ENCODE measurements at places on chromosomes 1 and 21.

GRCh38 chr1:235859789-235860188, 6.9 kb downstream of the LYST start:
- DNase-seq, result no peak
- H3K36me3 ChIP-seq, result no peaks in the 10 kb centered on the region
- H3K27ac ChIP-seq, result no peak overlapping the region

- H3K36me3 ChIP-seq, result no peaks in the 10 kb centered on the region
- H3K4me1 ChIP-seq, result no peaks in the 10 kb centered on the region
- no peak overlapping the region for H3K4me3 ChIP-seq
- DNase-seq, result no peak
- no peak overlapping the region for H3K27ac ChIP-seq
Measured at GRCh38 chr1:221839782-221840395, 98.0 kb upstream of the DUSP10 start.

DNA sequence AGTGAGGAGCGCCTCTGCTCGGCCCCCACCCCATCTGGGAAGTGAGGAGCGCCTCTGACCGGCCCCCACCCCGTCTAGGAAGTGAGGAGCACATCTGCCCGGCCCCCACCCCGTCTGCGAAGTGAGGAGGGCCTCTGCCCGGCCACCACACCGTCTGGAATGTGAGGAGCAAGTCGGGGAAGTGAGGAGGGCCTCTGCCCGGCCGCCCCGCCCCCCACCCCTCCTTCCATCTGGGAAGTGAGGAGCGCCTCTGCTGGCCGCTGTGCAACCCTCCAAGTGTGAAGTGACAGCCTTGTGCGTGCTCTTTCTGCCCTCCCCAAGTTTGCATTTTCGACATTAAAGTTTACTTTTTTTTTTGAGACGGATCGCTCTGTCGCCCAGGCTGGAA, 5.1 kb upstream of the ZZZ3 start:
- no peaks in the 10 kb centered on the region for H3K27me3 ChIP-seq
- H3K36me3 ChIP-seq, result peaks cover 11% of the 10 kb centered on the region
- peak overlapping the region; percentile 78 for H3K27ac ChIP-seq
- peak overlapping the region; percentile 75 for H3K4me3 ChIP-seq

- no peak overlapping the region for H3K4me3 ChIP-seq
- peaks cover 20% of the 10 kb centered on the region for H3K27me3 ChIP-seq
- no peaks in the 10 kb centered on the region for H3K36me3 ChIP-seq
- DNase-seq, result no peak
Measured at GRCh38 chr1:48196237-48196636, 26.3 kb upstream of the SLC5A9 start.

- peak; percentile 43 for DNase-seq
- peak within 1 kb of the TSS; percentile 41 for H3K4me3 ChIP-seq
- peaks cover 6% of the 10 kb centered on the region for H3K4me1 ChIP-seq
- H3K27me3 ChIP-seq, result peaks cover 97% of the 10 kb centered on the region
Measured at GRCh38 chr1:114153261-114154145, at the start of gene SYT6. SYT6 (minus strand) TSS chr1:114153869; CDS start chr1:114153772, 97 bp downstream.

- H3K27me3 ChIP-seq, result no peaks in the 10 kb centered on the region
- no peak overlapping the region for H3K4me3 ChIP-seq
- no peaks in the 10 kb centered on the region for H3K36me3 ChIP-seq
- H3K27ac ChIP-seq, result no peak overlapping the region
- H3K4me1 ChIP-seq, result peaks cover 9% of the 10 kb centered on the region
- DNase-seq, result no peak
Measured at GRCh38 chr1:213376862-213377372, 325.9 kb downstream of the RPS6KC1 start.

DNA sequence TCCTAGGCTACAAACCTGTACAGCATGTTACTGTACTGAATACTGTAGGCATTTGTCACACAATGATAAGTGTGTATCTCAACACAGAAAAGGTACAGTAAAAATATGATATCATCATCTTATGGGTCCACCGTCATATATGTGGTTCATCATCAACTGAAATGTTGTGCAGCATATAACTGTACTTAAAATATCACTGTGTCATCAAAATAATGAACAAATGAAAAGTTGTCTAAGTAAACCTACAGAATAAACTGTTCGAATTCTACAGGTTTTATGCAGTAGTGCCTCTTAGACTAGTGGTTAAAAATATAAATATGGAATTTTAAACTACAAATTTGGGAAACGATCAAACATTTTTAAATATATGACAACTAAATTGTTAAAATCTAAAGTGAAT, 328.8 kb downstream of the KCTD3 start:
- peaks cover 8% of the 10 kb centered on the region for H3K4me1 ChIP-seq
- peaks cover 41% of the 10 kb centered on the region for H3K27me3 ChIP-seq
- H3K36me3 ChIP-seq, result no peaks in the 10 kb centered on the region
- DNase-seq, result no peak

- no peak for DNase-seq
- H3K27ac ChIP-seq, result no peak overlapping the region
- H3K27me3 ChIP-seq, result no peaks in the 10 kb centered on the region
Measured at GRCh38 chr1:96641282-96641681, 80.3 kb upstream of the PTBP2 start.

DNA sequence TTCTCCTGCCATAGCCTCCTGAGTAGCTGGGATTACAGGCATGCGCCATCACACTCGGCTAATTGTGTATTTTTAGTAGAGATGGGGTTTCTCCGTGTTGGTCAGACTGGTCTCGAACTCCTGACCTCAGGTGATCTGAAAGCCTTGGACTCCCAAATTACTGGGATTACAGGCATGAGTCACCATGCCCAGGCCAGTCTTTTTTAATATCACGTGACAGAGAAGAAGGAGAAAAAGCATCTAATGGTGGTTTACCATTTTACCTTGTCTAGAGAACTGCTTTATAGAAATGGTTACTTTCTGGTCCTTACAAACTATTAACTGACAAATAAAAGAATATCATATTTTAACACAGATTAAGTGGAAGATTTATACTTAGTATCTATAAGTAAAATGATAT, 168.0 kb downstream of the PTPRC start:
- no peak overlapping the region for H3K4me3 ChIP-seq
- no peak overlapping the region for H3K27ac ChIP-seq
- no peak for DNase-seq
- H3K36me3 ChIP-seq, result peaks cover 9% of the 10 kb centered on the region
- peaks cover 5% of the 10 kb centered on the region for H3K4me1 ChIP-seq

GRCh38 chr1:63115527-63115926, 206.8 kb upstream of the FOXD3 start:
- DNase-seq, result no peak
- no peak overlapping the region for H3K4me3 ChIP-seq
- H3K27ac ChIP-seq, result no peak overlapping the region
- H3K27me3 ChIP-seq, result peaks cover 48% of the 10 kb centered on the region
- H3K36me3 ChIP-seq, result no peaks in the 10 kb centered on the region

GRCh38 chr1:175133673-175134435, 58.7 kb downstream of the KIAA0040 start:
- H3K4me1 ChIP-seq, result peaks cover 9% of the 10 kb centered on the region
- no peaks in the 10 kb centered on the region for H3K36me3 ChIP-seq
- H3K27me3 ChIP-seq, result peaks cover 31% of the 10 kb centered on the region
- DNase-seq, result no peak
- no peak overlapping the region for H3K27ac ChIP-seq

DNA sequence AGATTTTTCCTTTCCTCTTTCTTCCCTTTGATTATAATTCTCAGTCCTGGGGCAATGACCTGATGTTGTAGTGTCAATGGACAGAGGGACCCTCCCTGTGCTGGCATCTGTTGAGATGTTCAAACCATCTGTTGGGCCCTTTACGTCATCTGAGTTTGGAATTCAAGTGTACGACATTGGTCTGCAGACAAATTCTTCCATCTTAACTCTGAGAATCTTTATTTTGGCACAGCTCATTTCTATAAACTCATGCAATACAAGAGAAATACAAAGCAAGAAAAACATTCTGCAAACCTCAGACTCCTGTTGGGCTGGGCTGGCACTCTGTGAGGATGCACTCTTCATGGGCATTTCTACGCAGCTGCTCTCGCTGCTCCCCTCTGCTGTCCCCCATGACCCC, 54.2 kb downstream of the IFI44 start:
- no peak for DNase-seq
- peaks cover 14% of the 10 kb centered on the region for H3K27me3 ChIP-seq
- H3K4me3 ChIP-seq, result no peak overlapping the region
- H3K36me3 ChIP-seq, result no peaks in the 10 kb centered on the region

- DNase-seq, result no peak
- H3K4me3 ChIP-seq, result no peak overlapping the region
- H3K36me3 ChIP-seq, result no peaks in the 10 kb centered on the region
- H3K27me3 ChIP-seq, result no peaks in the 10 kb centered on the region
Measured at GRCh38 chr1:92004129-92004528, 25.7 kb upstream of the EPHX4 start.

GRCh38 chr1:246497331-246497915, 9.7 kb downstream of the SMYD3 start:
- no peaks in the 10 kb centered on the region for H3K36me3 ChIP-seq
- no peaks in the 10 kb centered on the region for H3K27me3 ChIP-seq
- H3K4me3 ChIP-seq, result no peak overlapping the region
- no peak overlapping the region for H3K27ac ChIP-seq

DNA sequence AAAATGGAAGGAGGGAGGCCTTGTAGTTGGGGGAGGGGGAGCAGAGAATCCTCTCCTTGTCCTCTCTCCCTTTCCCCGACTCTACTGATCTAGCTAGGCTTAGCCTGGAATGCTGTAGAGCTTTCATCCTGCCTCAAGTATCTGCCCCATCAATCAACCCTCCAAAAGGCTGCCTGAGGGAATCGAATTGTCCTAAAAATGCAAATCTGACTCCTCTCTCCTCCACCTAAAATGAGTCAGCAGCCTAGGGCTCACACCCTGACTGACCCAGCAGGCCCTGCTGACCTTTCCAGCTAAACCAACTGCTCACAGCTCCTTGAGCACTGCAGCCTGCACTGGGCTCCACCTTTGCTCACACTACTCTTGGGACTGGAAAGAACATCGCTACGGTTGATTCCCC, 2.8 kb downstream of the HPDL start:
- peaks cover 7% of the 10 kb centered on the region for H3K36me3 ChIP-seq
- H3K27me3 ChIP-seq, result no peaks in the 10 kb centered on the region
- peaks cover 22% of the 10 kb centered on the region for H3K4me1 ChIP-seq
- H3K27ac ChIP-seq, result no peak overlapping the region
- no peak for DNase-seq
- H3K4me3 ChIP-seq, result no peak overlapping the region

- H3K27me3 ChIP-seq, result no peaks in the 10 kb centered on the region
- no peaks in the 10 kb centered on the region for H3K36me3 ChIP-seq
- no peak overlapping the region for H3K27ac ChIP-seq
- peaks cover 24% of the 10 kb centered on the region for H3K4me1 ChIP-seq
- no peak for DNase-seq
Measured at GRCh38 chr1:109776206-109776835, 12.6 kb upstream of the EPS8L3 start.

GRCh38 chr1:150973258-150973835, 1.3 kb downstream of the CERS2 start:
- H3K4me1 ChIP-seq, result peaks cover 39% of the 10 kb centered on the region
- no peak for DNase-seq
- peaks cover 2% of the 10 kb centered on the region for H3K36me3 ChIP-seq
- H3K27me3 ChIP-seq, result no peaks in the 10 kb centered on the region
- peak overlapping the region; percentile 80 for H3K4me3 ChIP-seq
